ENCODE measurements at places on chromosomes 16 and 17.

DNA sequence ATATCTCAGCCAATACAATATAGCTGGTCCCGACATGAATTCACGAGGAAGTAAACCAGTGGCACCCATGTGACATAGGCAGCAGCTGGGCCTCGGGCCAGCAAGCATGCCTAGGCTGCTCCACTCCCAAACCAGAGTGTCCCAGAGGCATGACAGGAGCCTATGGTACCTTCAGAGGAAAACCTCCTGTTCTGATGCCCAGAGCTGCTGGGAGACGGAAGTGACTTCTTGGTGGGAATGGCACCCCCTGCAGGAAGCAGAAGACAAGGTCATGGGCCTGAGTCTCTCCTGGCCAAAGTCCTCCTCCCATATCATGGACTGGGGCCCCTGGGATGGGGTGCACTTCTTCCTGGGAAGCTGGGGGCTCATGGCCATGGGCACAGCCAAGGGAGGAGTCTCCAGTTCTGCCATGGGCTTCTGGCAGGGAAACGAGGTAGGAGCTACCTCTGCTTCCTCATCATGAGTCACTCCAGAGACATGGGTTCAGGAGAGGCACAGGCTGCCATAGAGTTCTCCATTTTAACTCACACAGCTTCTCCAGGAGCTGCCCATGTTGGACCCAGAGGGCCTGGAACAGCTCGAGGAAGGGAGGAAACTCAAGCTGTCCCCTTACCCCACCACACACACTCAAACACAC lies 13.4 kb downstream of the FBF1 start:
- no peak for DNase-seq

- DNase-seq = no peak
These were observed 4.7 kb downstream of the FBXL16 start for GRCh38 chr16:700684-701584.

DNA sequence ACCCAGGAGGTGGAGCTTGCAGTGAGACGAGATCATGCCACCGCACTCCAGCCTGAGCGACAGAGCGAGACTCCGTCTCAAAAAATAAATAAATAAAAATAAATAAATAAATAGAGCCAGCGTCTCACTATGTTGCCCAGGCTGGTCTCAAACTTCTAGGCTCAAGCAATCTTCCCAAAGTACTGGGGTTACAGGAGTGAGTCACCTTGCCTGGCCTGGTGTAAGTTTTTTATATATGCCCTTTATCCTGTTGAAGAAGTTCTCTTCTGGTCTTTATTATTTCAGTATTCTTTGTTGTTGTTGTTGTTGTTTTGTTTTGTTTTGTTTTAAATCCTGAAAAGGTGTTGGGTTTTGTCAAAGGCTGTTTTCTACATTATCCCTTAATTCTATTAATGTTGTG lies 30.1 kb upstream of the ABCC1 start:
- DNase-seq = no peak

DNA sequence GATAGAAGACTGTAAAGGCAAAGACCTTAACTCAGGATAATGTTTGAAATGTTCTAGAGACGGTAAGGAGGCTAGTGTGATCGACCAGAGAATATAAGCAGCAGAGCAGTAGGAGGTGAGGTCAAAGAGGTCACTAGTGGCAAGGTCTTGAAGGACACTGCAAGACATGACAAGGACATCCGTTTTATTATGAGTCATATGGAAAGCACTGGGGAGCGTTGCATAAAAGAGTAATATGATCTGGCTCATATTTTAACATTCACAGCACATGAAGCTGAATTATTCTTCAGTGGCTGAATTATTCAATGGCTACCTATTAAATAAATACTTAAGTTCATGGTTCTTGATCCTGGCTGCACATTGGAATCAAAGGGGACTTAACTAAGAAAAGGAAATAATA lies 123.7 kb downstream of the SOX9 start:
- DNase-seq = no peak

DNA sequence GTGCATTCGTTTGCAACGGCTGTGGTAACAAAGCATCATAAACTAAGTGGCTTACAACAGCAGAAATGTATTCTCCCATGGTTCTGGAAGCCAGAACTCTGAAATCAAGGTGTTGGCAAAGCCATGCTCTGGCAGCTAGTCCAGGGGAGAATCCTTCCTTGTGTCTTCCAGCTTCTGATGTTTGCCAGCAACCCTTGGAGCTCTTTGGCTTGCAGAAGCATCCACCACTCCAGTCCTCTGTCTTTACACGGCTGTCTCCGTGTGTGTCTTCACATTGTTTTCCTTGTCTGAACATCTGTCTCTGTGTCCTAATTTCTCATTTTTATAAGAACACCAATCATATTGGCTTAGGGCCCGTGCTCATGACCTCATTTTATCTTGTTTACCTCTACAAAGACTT lies 265.3 kb upstream of the HSBP1 start:
- no peak for DNase-seq

- no peak for DNase-seq
These were observed 432 bp downstream of the ZNF276 start for GRCh38 chr16:89721546-89722391.

GRCh38 chr16:14527411-14528044 lies 102.5 kb downstream of the PARN start:
- DNase-seq = no peak

DNA sequence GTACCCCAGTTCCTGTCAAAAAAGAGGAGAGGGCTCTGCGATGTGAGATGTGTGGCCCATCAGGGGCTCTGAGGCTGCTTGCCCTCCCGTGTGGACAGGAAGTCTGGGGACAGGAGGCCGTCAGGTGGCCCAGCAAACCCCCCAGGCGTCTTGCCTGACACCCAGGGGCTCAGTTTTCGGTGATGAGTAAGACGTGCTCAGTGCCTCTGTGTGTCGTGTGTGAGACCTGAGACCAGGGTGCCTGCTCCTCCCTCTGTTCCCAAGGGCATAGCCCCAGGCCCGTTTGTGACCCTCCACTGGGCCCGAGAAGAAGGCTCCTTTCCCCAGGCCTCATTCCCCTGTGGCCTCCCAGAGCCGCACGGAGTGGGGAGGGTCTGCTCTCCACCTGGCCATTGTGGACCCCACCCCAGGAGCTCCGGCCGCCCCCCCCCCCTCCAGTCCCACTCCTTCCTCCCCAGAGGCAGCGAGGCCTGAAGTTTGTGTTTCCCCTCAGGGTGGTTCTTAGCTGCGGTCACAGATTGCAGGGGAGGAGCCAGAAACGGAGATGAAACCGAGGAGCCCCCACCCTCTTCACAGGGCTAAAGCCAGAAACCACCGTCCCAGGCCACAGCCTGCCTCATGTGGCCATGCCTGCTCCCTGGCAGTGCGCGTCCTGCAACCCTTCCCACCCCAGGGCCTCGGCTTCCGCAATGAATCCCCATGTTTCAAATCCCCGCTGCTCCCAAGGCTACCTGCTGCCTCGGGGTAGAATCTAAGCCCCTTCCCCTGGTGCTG lies 4.9 kb upstream of the ACTG1 start:
- no peak for DNase-seq

DNA sequence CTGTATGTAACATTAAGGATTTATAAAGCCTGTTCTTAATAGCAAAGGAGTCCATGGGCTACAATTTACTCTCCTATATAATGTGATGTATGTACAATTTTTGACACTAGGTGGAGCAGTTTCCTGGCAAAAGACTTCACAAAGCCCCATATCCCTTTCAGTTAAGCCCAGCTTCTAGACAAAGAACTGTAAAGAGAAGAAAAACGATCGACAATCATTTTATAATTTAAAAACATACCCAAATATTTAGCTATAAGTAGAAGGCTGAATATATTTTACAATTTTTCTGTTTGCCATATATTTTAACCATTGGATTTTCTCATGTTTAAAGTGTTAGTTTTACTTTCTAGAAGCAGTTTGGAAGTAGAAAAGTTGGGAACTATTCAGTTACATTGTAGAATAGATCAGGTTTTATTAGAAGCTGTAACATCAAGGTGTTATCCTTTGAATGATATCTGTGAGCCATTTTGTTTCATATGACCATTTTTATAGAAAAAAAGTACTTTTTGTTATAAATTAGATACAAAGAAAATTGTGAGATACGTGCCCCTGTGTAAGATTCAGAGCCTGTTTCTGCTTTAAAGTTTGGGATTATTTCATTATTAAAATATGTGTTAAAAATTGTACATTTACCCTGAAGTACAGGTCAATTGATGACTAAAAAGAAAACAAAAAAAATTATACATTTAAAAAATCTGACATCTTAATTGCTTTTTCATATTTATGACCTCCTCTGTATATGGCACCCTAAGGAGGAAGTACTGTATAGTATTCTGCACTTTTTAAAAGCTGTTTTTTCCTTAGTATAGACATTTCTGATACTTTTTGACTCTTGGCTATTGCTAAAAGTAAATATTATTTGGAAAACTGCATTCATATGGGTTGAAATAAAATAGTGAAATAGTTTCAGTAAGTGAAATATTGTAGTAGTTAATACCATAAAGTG lies 46.3 kb downstream of the VMP1 start:
- DNase-seq = peak; percentile 56

DNA sequence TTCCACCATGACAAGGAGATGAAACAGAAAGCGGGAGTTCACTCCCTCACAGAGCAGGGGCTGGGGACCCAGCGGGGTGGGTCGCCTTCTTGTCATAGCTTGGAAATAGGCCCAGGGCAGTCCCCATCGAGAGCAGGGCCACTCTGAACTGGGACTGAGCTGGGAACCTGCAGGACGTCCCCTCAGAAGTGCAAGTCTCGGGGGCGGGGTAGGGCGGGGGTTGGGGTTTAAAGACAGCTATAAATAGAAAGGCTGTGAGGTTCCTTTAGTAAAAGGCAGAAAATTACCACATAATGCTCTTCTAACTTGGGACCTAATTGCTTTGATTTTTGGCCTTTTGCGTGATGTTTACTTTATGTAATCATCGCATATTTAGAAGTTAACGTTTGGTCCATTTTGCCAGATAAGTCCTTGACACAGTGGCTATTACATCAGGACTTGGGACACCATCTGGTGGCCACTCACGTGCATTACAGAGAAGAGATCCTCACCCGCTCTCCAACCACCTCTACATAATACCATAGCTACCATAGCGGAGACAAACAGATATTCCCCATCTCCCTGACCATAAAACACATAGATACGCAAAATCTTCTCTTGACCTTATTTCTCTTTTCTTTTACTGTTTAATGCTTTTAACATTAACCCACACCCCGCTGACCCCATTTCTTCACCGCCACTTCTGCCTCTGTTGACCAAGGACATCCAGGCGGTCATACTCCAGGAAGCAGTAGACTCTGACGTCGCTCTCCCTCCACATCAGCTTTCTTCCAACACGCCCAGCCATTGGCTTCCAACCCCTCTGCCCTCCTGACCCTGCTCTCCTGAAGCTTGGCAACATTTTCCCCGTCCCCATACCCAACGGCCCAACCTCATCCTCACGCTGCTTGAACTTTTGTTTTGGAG lies 27.5 kb upstream of the PIK3R6 start:
- peak; percentile 47 for DNase-seq
